ENCODE measurements at places on chromosomes 1 and 21.

DNA sequence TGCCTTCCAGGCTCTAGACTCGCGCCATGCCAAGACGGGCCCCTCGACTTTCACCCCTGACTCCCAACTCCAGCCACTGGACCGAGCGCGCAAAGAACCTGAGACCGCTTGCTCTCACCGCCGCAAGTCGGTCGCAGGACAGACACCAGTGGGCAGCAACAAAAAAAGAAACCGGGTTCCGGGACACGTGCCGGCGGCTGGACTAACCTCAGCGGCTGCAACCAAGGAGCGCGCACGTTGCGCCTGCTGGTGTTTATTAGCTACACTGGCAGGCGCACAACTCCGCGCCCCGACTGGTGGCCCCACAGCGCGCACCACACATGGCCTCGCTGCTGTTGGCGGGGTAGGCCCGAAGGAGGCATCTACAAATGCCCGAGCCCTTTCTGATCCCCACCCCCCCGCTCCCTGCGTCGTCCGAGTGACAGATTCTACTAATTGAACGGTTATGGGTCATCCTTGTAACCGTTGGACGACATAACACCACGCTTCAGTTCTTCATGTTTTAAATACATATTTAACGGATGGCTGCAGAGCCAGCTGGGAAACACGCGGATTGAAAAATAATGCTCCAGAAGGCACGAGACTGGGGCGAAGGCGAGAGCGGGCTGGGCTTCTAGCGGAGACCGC, 2.0 kb upstream of the OLIG2 start:
- DNase-seq, result no peak

DNA sequence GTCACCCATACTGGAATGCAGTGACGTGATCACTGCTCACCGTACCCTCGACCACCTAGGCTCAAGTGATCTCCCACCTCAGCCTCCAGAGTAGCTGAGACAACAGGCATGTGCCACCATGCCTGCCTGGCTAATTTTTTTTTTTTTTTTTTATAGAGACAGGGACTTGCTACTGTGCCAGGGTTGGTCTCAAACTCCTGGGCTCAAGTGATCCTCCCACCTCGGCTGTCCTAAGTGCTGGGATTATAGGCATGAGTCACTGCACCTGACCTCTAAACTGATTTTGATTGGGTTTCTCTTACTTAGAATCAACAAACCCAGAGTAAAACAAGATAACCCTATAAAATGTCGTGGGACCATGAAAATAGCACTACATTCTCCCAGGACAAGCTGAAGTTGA, 112.0 kb downstream of the UBE2U start:
- DNase-seq, result no peak

DNA sequence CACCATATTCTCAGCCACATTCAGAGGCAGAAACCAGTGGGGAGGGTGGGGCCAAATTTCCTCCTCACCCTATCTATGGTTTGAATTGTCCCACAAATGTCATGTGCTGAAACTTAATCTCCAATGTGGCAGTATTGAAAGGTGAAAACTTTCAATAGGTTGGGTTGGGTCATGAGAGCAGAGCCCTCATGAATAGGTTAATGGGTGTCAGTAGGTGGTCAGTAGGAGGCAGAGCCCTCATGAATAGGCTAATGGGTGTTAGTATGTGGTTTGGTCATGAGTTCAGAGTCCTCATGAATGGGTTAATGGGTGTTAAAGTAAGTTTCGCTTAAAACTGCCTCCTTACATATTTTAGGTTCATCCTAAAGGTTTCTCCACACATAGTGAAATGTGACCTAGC, 170.0 kb downstream of the FCRL5 start:
- no peak for DNase-seq

GRCh38 chr1:198165927-198166647, 9.3 kb downstream of the NEK7 start:
- DNase-seq, result peak; percentile 46

GRCh38 chr1:200037904-200038303, 10.4 kb downstream of the NR5A2 start:
- DNase-seq, result no peak

GRCh38 chr1:227944931-227945890, 2.5 kb downstream of the WNT9A start:
- no peak for DNase-seq

- DNase-seq, result no peak
These were observed 3.7 kb downstream of the PGBD5 start for GRCh38 chr1:230422221-230422981.

- no peak for DNase-seq
These were observed 1041.3 kb downstream of the AMY1C start for GRCh38 chr1:104791030-104791429.

DNA sequence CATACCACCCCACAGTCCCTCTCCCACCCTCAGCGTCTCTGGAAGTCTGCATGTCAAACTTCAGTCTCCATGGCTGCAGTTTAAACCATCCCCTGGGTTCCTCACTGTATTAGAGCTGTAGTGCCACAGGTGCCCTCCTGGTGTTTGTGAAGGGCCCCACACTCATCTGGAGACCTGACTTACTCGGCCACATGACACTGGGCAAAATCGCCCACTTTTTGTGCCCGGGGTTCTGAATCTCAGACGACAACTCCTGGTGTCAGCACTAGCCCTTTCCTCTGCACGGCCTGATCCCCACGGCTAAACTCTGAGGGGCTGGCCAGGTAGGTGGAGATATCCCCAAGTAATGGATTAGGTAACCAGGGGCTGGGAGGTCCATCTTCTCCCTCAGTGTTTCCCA, 6.5 kb downstream of the INKA2 start:
- DNase-seq, result no peak

DNA sequence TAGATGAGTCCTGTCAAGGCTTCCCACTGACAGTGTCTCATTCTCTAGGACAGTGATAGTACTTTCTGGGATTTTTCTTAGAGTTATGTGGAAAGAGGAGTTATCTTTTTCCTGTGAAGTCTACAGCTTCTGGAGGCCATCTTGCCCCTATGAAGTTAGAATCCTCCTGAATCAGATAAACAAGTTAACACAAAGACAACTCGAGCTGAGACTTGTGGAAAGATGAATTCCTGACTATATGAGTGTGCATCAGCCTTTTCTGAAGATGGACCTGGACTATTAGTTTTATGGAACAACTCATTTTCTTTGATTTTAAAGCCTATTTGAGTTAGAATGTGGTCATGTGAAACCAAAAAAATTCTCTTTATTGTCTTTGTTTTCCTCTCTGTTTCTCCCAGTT, 290.9 kb downstream of the LRRIQ3 start:
- DNase-seq, result no peak

- no peak for DNase-seq
These were observed at the start of gene PDPN for GRCh38 chr1:13583595-13583965. TSS of gene PDPN (plus strand) at chr1:13583832. CDS start at chr1:13584034, 202 bp downstream.

DNA sequence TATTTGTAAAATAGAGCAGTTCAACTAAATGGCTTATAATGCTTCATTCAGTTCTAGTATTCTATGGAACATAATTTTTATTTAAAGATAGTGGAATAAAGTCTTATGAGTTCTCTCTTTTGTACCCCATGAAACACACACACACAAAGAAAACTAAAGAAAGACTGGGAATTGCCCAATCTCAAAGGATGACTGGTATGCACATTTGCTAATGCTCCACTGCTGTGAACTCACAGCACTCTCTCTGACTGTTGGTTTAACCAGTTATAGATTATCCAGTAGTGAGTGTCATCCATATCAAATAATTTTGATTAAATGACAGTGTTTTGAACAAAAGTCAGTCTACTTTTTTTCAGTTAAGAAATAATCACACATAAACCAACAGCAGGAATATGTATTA, 1082.4 kb upstream of the B3GALT2 start:
- DNase-seq, result no peak

DNA sequence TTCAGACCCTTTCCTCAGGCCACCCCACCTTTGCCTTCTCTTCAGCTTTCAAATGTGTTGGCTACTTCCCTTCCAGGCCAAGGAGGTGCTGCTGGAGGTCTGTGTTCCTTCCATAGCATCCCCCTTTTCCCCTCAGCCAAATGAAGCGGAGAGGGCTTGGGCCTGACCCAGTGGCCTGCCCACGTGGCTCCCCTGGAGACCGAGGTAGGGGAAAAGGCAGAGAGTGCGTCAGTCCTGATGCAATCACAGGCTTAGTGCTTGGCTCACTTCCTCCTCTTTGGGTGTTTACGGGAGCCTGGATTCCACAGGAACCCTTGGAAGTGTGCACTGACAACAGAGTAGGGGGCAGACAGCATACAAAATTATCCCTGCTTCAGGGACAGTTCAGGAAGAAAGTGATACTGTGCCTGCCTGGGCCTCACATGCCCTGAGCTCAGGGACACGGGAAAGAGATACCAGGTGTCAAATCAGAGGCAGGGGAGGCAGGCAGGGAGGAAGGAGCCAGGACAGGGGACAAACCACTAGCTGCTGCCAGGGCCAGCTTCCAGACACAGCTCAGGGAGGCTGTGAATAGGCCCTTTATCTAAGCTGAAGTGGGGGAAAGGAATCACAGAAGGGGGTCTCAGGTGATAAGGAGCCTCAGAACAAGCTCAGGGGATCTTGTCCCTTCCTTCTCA, 16.6 kb upstream of the PTP4A2 start:
- DNase-seq, result no peak
